ENCODE measurements at places on chromosomes 7 and 10.

GRCh38 chr7:80661729-80662128, 23.3 kb downstream of the CD36 start:
- no peak for DNase-seq

- no peak for DNase-seq
Observed at GRCh38 chr7:6718124-6718523, 11.4 kb upstream of the ZNF12 start.

DNA sequence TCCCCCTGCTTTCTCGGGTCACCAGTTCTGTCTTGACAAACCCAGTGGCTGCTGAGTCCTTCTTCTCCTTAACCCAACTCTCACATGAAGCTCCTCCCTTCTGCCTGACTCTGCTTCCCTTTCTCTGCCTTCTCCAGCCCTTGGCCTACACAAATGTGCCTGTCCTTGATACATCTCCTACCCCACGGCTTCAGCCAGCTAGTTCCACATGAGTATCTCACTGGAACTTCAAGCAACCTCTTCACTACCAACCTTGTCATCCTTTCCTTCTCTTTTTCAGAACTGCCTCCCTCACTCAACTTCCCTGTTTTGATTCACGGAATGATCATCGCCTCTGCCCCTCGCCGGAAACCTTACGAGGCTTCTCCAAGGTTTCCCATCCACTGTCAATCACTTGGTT, 55.9 kb downstream of the PDIA4 start:
- no peak for DNase-seq

DNA sequence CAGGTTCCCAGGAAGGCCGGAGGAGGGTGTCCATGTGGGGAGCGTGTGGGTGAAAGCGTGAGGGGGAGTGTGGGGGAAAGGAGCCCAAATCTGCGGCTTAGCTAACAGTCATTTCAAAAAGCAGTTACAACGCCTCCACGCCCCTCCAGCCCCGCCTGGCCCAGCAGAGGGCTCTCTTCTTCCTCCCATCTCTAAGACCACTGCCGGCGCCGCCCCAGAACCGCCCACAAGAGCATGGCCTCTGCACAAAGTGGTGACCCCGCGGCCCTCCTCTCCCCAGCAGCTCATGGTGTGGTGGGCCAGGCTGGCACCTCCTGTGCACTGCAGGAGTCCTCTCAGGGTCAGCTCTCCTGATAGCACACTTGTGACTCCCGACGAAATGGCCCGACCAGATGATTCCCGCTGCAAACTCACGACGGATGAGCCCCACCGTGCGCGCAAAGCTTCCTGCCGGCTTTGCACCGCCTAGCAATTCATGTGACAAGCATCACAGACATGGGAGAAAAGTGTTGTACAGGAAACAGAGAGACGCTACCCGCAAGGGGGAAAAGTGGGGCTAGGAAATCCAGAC, 12.4 kb upstream of the HUS1 start:
- DNase-seq: peak; percentile 87

GRCh38 chr10:83522456-83522855, 616.9 kb upstream of the GHITM start:
- DNase-seq: no peak

DNA sequence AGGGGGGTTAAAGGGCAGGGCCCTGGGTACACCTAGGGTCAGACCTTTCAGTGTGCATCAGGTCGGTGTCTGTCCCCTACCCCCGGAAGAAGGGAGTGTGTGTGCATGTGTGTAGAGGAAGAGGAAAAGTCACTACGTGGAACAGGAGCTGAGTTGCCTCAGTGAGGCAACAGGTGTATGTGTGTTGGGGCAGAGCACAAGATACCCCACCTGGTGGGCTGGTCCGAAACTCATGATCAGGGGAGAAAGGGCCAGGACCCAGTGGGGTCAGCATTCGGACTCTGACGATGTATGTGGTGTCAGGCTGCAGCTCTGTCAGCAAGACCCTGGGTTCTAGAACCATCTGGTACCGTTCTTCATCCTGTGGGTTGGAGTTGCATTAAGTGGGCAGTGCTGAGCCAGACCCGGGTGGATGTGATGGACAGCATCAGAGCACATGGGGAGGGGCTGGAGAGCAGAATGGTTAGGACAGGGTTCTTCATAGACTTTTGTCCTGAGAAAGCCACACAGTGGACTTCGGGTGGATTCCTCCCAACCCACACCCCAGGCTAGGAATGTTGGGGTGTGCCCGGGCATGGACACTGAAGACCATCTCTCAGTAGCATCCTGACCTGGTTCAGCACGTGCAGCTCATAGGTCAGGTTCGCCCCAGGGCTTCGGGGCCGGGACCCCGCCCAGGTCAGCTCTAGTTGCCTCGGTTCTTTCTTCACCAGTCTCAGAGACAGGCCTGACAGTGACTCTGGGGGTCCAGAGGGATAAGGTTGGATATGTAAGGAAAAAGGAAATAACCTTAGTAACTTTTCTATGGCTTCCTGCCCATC, 10.7 kb downstream of the EPHA1 start:
- no peak for DNase-seq

DNA sequence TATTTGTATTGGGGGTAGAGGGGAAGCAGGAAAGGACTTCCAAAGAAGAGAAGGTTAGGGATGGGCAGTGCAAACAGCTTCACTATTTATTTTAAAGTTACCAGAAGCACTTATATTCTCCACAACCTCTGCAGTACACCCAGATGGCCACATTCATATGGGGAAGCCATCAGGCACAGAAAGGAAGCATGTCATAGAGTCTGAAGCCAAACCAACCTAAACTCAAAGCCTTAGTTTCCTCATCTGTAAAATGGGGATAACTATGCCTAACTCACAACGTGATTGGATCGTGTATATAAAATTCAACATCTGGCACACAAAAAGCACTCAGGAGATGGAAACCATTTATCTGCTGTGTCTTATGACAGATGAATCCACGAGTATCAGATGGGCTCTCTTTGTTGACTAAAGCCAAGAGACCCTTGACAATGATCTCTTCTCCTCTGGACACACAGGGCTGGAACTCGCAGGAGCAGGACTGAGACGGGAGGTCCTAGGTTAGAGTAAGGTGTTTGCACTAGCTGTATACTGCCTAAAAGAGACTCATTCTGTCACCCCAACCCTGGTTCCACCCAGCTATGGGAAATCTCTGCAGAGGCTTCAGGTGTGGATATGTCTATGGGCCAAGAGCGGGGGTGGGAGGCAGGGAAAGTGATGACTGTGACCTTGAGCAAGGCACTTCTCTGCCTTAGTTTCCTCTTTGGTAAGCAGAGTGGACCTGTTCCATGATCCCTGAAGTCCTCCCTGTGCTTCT, 1.8 kb downstream of the KIAA1549 start:
- DNase-seq: peak; percentile 51

DNA sequence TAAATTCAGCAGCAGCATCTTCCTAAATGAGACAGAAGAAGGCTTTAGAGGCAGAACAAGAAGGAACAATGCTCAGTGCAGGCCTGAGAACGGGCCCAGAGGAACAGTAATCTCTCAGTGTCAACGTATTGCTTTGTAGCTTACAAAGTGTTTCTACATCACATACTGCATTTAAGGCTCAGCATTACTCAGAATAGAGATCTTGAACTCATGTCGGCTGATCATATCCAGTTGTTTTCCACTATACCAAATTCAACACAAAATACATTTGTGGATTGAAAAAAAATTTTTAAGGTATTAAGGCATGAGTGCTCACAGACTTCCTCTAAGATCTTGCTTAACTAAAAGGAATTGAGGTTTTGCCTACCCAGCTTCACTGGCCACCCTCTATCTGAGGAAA, 325.1 kb downstream of the HPSE2 start:
- no peak for DNase-seq

GRCh38 chr7:111499027-111499426, 63.3 kb downstream of the IMMP2L start:
- DNase-seq: no peak

GRCh38 chr7:158959021-158959717, 102.8 kb downstream of the DYNC2I1 start:
- no peak for DNase-seq

GRCh38 chr7:112182749-112183148, 23.4 kb downstream of the DOCK4 start:
- DNase-seq: no peak

DNA sequence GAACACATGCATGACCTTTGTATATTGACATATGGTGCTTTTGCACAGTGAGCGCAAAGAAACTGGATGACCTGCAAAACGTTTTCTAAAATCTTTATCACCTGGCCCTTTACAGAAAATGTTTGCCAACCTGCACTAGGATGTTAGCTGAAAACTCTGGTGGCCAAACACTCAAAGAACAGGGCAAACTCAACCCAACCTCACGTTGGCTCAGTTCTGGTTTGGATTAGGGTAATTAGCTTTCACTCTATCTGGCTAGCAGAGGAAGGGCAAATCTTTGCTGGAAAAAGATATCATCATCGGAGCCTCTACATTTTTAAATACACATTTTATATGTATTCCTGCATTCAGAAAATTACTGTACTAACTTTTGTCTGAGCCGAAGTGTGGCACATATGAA, 688.9 kb downstream of the PHTF2 start:
- DNase-seq: no peak

DNA sequence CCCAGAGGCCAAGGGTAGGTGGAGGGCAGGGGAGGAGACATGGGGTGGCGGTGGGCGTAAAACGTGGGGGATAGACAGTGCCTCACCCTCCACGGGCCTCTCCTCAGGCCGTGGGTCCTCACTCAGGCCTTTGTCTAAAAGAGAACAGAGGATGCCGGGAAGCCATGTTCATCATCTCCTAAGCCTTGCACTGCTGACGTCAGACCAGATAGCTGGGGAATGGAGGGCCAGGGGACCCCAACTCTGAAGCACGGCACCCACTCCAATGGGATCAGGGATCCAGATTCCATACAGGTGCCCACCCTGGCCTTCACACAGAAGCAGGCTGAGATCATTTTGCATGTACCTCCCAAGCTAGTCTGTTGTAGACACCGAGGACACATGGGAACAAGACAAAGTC, 83.4 kb upstream of the TMEM248 start:
- DNase-seq: no peak

- DNase-seq: no peak
Observed at GRCh38 chr7:20267482-20267881, 50.3 kb upstream of the MACC1 start.

DNA sequence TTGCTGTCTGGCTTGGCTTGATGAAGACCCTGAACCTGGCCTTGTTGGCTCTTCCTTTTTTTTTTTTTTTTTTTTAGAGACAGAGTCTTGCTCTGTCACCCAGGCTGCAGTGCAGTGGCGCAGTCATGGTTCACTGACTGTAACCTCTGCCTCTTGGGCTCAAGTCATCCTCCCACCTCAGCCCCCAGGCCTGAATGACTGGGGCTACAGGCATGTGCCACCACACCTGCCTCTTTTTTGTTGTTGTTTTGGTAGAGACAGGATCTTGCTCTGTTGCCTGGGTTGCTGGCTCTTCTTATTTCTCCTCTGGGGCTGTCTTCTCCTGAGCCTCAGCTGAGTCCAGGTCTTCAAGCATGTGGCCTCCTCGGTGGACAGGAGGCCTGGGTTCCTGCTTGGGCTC, 44.7 kb downstream of the PRF1 start:
- DNase-seq: no peak

DNA sequence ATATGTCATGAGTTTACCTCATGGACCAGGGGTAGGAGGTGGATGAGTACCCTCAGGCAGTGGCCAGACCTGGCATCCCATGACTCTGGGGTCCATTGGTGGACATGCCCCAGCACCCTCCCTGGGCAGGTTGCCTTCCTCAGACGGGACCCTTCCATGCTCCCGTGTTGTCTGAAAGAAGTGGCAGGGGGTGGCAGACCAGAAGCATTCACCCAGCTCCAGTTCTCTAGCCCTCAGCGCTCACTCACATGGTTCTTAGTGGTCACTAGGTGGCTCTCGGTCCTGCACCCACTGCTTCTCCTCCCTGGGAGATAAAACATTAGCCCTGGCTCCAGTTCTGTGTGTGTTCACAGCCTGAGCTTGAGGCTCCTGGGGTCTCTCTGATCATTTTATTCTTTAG, 6.0 kb downstream of the RBP3 start:
- DNase-seq: no peak
